ENCODE measurements at places on chromosomes 3 and 15. TPM values are rescaled to one million over a fixed set of nuclear protein-coding genes. Genes with fewer than 3 reads are reported as not detected.

The LRRC34 gene
- 0.60 TPM for polyA plus RNA-seq

The GNB5 gene
- polyA plus RNA-seq = 83.2 TPM

The SMCO1 gene
- polyA plus RNA-seq = not detected

The GRAMD2A gene
- not detected for polyA plus RNA-seq

The C3orf18 gene
- polyA plus RNA-seq = 7.9 TPM

The SPTSSB gene
- polyA plus RNA-seq = not detected

The CLDN18 gene
- polyA plus RNA-seq = not detected

The APBA2 gene
- polyA plus RNA-seq = 3.5 TPM

The C3orf85 gene
- not detected for polyA plus RNA-seq

The SLC27A2 gene
- polyA plus RNA-seq = 0.83 TPM

The GXYLT2 gene
- polyA plus RNA-seq = not detected

The AGBL1 gene
- not detected for polyA plus RNA-seq

The CHRNA7 gene
- polyA plus RNA-seq = not detected

The RBMS3 gene
- polyA plus RNA-seq = not detected

The ETV5 gene
- 0.36 TPM for polyA plus RNA-seq

The VGLL3 gene
- not detected for polyA plus RNA-seq

The CD96 gene
- polyA plus RNA-seq = 84.7 TPM

The IMPG2 gene
- 0.05 TPM for polyA plus RNA-seq

All from IgD-negative memory B cell (primary cell).